ENCODE measurements at places on chromosomes 2 and 18.

GRCh38 chr2:240462073-240462706 is 26.7 kb downstream of the GPC1 start:
- no peak for DNase-seq

DNA sequence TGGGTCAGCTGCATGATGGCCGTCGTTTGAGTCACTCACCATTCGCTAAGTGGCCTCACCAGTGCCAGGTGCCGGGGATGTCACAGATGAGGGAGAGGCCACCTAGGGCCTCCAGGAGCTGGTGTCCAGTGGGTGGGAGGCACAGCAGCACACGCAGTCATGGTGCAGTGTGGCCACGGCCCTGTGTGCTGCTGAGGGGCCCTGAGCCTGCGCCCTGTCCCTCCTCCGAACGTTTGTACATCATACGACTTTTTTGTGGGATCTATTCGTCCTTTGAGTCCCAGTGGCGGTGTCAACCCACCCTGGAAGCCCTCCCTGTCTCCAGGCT is 30.1 kb upstream of the ODC1 start:
- DNase-seq: no peak

DNA sequence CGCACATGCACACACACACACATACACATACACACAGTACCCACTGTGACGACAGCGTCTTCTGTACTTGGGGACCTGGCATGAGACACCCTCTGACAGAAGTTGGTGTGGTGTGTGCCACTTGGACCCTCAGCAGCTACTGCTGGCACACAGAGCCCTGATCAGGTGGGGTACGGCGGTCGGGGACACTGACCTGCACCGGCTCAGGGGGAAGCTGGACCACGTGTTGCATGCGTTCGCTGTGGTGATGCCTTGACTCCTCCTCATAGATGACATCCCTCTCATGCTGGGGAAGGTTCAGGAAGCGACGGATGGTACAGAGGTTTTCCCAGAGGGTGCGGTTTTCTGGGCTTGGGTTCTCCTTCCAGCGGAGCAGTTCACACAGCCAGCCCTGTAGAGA is 149.2 kb downstream of the SATB2 start:
- no peak for DNase-seq

GRCh38 chr2:2681711-2682251 is 350.7 kb upstream of the MYT1L start:
- DNase-seq: no peak

DNA sequence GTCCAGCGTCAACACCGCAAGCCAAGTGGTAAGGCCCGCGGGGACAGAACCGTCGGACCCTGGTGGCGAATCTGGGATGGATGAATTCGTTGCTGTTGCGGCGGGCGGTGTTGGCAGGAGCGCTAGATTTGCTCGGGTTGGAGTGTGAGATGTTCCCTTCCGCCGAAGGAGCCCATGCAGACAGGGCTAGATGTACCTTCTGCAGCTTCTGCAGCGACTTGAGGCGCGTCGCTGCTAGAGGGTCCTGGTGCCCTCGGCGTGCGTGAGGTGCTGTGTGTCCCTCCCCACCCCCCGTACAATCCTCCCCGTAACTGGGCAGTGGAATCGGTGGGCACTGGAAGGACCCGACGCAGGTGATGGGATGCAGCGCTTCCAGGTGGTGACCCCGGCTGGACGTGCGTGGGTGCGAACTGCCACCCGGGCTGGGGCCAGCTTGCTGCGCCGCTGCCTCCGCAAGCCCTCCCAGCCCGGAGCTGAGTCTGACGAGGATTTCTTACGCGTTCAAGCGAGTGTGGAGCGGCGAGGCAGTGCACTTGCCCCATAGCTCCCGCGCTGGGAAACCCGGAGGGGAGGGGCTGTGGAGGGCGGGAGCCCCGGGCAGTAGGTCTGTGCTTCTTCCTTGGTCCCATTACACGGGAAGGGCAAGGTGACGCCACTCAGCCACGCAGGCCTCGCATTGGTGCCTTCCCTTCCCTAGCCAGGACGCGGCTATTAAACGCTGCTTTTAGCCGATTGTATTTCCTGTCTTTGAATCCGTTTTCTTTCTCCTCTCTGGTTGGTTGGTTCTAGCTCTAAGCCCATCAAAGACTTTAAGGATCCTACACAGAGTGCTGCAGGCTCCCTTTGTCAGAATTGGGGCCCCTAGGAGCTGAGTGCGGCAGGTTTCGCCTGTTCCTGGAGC is 34.2 kb downstream of the CHRNA1 start:
- no peak for DNase-seq

DNA sequence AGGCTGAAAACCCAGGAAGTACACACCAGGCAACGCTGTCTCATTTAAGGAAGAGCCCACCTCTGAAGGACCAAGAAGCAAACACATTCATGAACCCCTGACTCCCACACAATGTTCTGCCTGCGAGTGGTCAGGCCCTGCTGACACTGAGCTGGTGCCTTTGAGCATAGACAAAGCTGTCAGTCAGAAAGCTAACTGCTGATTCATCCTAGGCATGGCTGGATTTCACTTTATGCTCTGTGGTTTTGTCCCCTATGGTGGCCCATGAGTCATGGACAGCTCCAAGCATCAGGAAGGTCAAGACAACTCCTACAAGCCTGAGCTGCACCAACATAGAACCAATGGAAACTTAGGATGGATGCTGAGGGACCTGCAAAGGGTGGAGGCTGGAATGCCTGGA is 78.9 kb downstream of the UXS1 start:
- DNase-seq: no peak

DNA sequence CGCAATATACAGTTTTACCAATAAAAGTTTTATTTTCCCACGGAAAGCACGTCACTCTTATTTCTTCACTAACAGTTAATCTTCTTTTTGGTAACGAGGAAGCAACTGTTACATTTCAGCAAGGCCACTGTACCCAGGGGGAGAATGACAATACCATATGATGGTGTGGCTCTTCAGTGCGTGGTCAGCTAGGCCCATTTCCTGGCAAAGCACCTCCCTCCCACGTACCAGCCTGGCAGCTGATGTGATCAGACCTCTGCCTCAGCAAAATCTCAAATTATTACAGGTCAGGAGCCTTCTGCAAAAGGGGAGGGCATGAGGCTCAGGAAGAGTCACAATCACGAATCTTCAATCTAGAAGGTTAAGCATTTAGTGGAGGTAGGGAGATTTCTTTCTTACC is 55.4 kb downstream of the KLF7 start:
- DNase-seq: no peak

DNA sequence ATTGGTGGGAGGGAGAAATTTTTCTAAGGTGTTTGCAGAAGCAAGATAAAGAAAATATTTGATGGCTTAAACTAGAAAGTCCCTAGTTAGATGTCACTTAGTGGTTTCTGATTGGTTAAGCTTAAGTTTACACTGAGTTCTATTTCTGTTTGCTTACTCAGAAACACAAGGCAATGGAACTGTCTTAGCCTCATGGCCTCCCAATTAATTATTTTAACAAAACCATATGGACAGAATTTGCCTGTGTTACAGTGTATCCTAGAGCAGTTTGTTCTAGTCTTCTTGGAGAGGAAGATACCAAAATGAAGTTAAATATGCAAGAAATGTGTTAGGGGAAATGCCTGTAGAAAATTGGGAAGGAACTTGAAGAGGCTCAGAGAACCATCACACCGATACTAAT is 4.6 kb upstream of the IMPACT start:
- no peak for DNase-seq

GRCh38 chr2:119841550-119841949 is 81.8 kb downstream of the PTPN4 start:
- DNase-seq: no peak

- no peak for DNase-seq
These were observed 219.6 kb upstream of the THUMPD2 start for GRCh38 chr2:39998617-39999016.

GRCh38 chr18:33269223-33269622 is 171.3 kb downstream of the CCDC178 start:
- DNase-seq: no peak

DNA sequence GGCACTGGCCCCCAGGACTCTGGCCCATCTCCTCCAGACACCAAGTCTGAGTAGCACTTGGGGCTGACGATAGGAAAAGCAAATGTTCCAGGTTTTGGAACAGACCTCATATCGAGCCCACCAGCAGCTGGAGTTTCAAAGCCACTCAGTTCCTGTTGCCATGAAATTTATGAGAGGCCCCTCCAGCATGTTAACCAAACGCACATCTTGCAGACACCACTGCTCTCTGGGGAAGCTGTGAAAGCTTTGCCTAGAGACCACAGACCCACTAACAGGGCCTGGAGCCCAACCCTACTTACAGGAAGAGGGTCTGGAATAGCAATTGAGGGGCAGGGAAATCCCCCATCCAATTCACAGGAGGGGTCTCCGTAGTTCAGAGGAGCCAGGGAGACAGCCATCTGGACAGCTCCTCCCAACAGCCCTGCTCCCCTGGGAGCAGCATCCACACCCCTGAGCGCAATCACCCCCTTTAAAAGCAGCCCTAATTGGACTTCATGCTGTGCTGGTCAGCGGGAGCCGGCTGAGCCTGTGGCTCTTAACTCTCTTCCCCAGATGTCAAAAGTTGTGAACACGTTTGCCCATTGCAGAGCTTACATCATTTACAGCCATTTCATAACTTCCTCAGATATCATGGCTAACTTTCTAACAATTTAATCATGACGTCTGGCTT is 81.3 kb downstream of the TGFA start:
- no peak for DNase-seq

DNA sequence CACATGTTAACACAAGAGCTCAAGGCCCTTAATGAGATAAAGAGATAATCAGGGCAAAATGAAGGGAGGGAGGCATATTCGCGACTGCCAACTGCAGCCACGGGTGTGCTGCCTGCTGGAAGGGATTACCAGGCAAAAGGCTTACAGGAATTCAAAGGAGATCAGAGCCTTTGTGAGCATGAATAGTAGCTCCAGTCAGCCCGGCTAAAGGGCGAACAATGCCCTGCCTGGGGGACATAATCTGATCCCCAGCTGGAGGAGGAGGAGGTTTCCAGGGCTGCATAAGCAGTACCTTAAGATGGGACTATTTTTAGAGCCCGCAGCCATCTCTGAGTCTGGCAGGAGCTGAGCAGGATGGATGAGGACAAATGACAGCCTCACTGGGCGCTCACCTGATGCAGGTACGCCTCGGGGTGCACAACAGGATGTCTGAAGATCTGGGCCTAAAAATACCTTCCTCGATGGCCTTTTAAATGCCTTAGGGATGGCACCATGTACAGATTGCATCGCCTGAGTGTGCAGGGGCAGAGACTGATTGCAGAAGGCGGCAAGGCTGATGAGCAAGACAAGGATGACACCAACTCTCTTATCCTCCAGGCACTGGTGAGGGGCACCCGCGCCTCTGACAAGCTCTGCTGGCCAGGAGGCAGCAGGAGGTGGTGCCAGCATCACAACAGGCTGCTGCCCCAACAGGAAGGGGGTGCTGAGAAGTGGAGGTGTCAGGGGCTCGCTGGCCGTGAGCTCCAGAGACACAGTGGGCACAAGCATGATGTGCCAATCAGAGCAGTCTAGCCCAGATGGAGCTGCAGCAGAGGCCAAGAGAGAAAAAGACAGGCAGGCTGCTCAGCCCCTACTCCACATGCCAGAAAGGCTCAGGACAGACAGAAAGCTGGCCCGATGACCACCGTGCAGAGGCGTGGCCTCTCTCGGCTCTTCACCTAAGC is 111.4 kb downstream of the EIPR1 start:
- DNase-seq: no peak

DNA sequence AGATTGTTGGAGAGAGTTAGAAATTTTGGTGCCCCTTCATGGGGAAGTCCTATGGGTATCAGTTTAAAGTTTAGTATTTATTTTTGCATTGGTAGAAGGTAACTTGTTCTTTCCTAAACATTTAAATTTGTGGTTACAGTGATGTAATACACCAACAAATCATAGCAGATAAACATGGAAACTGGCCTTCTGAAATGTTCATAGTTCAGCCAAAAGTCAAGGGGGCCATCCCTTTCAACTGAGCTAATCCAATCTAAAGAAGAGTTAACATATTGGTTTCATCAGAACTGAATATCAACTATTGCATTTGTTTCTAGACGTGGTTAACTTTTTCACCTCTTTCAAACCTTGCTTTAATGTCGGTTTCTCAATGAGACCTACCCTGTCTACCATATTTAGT is 46.3 kb downstream of the PPP1R1C start:
- peak; percentile 28 for DNase-seq

DNA sequence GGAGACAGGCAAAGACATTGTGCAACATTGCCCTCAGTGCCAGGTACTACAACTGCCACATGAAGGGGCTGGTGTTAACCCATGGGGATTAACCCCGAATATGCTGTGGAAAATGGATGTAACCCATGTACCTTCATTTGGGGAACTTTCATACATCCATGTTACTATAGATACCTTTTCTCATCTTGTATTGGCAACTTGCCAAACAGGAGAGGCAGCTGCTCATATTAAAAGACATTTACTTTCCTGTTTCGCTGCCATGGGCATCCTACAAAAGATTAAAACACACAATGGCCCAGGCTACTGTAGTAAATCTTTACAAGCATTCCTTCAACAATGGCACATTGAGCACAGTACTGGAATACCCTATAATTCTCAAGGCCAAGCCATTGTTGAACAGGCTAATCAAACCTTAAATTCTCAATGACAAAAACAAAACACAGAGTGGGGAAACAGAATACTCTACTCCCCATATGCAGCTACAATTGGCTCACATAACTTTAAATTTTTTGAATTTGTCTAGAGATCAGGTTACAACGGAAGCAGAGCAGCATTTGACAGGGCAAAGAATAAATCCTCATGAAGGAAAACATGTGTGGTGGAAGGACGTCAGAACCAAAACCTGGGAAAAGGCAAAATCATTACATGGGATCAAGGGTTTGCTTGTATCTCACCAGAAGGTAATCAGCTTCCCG is 1723.5 kb upstream of the LRRTM1 start:
- no peak for DNase-seq

- DNase-seq: no peak
These were observed 76.7 kb downstream of the LAMA3 start for GRCh38 chr18:23765931-23766330.
